ENCODE measurements at places on chromosomes 3 and 15.

GRCh38 chr15:73504885-73505284, 61.9 kb downstream of the REC114 start:
- no peak for DNase-seq

DNA sequence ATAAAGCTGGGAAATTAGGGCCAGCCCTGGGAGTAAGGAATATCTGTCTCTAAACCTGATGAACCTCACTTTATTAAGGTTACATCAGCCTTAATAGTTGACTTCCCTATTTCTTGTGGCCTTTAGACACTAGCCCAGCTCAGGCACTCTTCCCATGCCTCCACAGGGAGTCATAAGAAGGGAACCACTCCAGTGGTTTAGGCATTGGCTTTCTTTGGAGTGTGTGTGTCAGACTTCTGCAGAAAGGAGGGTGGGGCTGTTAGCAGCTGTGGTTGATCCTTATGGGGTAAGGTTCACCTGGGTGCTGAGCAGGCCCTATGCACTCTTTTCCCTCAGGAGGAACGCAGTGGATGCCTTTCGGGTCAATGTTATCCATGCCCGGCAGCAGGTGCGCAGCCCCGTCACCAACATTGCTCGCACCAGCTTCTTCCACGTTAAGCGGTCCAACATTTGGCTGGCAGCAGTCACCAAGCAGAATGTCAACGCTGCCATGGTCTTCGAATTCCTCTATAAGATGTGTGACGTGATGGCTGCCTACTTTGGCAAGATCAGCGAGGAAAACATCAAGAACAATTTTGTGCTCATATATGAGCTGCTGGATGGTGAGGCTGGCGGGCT, 4.0 kb downstream of the AP2M1 start:
- no peak for DNase-seq

- DNase-seq, result no peak
Measured at GRCh38 chr3:62529230-62529629, 155.9 kb upstream of the FEZF2 start.

DNA sequence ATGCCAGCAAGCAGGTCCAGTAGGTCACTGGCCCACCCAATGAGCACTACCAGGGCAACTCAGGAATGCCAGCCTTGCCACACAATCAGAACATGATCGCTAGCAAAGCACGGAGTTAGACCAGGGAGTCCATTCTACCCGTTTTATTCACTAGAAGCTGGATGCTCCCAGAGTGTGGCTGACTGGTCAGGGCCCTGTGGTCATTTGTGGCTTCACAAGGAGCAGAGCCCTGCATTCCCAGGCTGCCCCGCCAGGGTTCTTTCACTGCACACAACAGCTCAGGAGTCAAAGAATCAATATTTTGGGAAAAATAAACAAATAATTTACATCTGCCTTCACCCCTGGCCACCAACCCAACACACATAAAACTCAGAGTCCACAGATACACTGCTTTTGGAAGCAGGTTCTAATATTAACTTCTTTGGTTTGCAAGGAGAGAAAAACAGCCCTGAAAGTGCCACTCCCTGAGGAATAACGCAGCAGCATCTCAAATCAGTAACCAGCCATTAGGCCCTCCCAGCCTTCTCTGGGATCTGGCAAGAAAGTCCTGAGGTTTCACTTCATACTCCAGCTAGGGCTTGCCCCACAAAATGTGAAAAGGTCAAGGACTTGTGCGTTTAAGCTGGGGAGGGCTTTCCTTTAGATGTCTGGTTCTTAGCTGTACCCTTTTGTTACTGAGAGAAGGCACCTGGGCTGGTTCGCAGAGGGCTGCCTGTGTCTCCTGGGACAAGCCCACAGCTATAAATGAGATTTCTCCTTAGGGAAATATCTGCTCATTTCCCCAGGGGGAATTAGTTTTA, 16.0 kb downstream of the SIAH2 start:
- DNase-seq, result no peak

DNA sequence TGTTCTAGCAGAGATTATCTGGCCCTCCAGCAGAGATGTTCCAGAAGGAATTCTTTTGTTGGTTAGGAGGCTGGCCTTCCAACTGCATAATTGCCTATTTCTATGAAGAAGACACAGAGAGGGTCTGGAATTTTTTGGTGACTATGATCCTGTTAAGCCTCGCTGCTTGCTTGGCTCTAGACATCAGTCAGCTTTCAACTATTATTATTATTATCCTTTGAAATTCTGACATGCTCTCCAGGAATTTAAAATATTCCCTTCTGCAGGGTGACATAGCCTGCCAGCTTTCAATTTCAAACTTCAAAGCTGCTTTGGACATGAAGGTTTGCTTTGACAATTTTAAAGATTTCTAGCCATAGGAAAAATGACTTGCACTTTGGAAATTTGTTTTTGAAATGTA, 26.3 kb upstream of the ZNF148 start:
- DNase-seq, result no peak

DNA sequence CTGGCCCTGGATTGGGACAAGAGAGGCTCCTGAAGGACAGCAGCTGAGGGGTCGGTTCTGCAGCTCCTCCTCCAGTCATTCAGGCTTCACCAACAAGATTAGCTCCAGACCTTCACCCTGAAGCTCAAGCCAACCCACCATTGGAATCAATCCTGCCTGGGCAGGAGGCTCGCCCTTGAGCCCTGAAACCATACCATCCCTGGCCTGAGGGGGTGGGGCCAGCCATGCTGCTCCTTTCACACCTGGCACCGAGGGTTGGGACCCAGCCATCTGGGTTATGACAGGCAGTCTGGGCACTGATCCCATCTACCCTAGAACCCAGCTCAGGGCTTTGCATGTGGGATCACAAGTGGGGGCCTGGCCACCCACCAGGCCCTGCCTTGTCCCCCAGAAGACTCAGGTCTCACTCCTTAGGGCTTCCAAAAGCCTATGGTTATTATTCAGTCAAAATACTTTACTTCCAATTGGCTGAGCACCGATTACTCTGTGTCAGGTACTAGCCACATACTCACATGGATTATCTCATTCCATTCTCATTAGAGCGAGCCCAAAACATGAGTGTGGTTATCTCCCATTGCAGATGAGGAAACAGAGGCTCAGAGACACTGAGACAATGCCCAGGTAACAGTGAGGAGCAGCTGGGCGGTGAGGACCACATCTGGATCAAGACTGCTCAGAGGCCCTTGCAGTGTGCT, 3.1 kb downstream of the ABHD14B start:
- no peak for DNase-seq

DNA sequence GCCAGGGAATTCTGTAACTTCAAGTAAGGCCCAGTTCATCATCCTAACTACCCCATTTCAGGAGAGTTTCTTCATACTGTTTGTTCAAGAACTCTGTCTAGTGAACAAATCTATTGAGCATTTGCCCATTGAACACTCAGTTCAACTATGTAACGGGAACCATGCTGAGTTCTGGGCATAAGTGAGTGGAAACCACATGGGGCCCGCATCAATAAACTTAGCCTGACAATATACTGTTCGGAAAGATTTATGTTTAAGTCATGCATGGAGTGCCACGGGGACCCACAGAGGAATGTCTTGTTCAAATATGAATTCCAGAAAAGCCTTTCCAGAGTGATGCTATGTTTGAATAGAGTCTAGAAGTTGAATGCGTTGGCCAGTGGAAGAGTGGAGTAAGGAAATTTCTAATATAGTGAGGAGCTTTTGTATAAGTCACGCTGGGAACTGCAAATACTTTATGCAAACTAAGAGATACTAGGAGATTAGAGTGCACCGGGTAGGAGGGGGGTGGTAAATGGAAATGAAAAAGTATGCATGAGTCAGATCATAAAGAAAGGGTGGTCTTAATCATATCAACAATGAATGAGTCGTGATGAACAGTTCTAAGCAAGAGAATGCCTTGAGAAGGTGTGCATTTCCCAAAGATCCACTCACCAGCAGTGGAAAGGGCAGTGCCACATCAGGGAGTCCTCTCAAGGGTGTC, 279.8 kb downstream of the VPS13C start:
- DNase-seq, result no peak

DNA sequence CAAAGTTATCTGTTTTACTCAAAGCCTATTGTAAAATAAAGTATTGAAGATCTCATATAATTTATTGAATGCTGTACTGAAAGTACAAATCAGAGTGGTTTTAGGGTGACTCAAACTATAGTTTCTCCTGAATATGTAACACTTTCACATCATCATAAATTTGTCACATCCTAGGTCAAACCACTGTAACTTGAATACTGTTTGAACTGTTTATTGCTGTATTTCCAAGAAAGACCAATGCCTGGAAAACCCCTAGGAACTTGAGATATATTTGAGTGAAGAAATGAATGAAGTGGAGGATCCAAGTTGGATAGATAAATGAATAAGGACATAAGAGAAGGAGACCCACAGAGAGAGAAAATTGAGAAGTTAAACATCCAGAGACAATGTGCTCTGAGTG, 348.2 kb downstream of the GRM7 start:
- DNase-seq, result no peak

DNA sequence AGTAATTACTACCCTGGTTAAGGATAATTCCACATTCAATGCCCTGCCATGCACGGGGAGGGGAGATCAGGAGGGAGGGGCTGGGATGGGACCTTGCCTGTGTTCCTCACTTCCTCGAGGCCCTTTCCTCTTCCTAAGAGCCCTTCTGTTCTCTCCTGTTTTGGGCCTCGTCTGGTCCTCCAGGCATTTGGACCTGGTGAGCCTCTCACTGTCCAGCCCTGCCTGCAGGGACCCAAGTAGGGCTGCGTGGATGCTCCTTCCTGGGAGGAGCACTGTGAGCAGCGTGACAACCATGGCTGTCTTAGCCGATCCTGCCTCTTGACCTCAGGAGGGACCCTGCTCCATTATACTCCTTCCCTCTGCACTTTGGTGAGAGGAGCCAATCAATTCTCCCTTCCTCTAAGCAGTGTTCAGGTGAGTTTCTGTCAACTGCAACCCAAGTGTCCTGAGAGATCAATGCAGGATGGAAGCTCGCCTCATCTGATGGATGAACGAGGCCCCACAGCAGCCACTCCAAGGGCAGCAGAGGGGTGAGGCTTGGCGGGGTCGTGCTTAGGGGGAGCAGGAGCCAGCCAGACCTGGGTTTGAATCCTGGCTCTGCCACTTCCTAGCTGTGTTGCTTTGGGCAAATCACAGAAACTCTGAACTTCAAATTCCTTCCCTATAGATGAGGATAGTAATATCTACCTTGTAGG, 92.5 kb downstream of the IQSEC1 start:
- no peak for DNase-seq

DNA sequence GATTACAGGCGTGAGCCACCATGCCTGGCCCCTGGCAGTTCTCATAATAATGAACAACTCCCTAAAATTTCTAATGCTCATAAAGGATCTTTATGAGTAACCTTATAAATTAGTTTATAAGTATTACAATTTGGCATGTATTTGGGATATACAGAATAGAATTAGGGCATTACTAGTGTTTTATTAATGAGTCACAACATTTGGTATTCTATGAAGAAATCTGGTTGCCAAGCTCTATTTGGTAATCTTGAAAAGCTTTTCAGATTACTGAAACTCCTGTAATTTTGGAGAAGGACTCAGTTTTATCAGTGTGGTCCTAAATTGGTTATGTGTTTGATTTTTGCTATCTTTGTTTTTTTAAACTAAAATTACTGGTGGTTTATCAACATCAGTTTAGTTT, 45.8 kb downstream of the TM6SF1 start:
- no peak for DNase-seq

- DNase-seq, result no peak
Measured at GRCh38 chr3:4758957-4759656, 220.1 kb upstream of the BHLHE40 start.

DNA sequence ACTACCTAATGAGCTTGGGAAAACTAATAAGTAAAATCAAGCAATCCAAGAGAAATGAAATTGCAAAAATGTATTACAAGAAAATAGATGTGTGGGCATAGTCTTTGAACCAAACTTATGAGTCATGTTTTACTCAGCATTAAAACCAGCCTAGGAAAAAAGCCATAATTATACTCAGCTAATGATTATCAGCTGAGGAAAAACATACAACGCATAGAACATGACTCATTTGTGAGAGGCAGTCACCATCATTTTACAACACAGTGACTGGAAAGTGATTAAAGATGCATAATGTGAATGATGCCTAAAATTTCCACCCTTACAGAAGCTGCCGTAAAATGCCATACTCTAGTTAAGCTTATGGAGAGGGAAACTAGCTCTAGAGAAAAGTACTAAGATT, 238.0 kb upstream of the EOMES start:
- DNase-seq, result no peak

DNA sequence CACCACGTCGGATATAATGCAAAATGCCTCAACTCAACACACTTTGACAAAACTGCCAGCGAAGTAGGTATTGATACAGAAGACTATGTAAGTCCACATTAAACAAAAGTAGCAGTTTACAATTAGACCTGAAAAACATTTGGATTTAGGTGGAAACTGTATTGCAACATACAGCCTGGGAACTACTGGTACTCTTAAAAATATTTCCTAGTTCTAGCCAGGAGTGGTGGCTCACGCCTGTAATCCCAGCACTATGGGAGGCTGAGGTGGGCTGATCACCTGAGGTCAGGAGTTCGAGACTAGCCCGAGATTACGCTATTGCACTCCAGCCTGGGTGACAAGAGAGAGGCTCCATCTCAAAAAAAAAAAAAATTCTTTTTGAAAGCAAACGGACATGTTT, 246.2 kb downstream of the ZBTB20 start:
- DNase-seq, result no peak

- DNase-seq, result peak; percentile 22
Measured at GRCh38 chr3:52231502-52232278, 6.2 kb upstream of the TLR9 start.

DNA sequence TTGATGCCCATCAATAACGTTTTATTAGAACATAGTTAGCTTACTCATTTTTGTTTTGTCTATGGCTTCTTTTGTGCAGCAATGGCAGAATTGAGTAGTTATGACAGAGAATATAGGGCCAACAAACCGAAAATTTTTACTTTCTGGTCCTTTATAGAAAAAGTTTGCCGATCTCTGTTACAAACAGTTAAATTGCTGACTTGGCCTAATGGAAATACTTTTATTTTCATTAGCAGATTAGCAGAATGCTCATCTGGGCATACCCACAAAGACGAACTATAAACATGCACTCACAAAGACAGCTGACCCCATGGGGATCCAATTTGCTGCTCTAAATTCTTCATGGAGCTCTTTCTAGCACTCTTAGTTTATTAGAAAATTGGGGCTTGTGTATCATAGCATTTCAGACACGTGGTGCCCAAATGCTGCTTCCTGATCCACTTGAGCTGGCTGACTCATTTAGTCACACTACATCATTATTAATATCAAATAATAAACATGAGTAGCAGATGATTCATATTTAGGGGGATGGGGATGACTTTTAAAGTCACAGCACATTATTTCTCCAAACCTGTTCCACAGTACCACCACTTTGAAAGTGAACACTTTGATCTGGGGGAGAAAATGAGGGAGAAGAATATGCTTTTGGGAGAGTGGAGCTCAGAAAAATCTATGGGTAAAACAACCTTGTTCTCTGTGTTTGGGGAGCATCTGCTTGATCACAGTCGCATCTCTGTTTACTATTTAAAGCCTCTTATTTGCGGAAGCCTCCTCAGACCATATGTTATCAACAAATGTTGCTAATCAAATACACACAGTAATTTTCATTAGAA, 228.1 kb upstream of the FEZF2 start:
- DNase-seq, result no peak

GRCh38 chr15:31483986-31484951, 157.6 kb downstream of the KLF13 start:
- DNase-seq, result no peak

GRCh38 chr15:41574158-41574557, 15.1 kb downstream of the TYRO3 start:
- DNase-seq, result no peak
